ENCODE measurements at places on chromosomes 1 and 21. TPM values are rescaled to one million over a fixed set of nuclear protein-coding genes. Genes with fewer than 3 reads are reported as not detected.

Gene NBPF6
- total RNA-seq: not detected

GRCh38 chr1:224505454-224506093, 71.0 kb upstream of the WDR26 start:
- DNase-seq: no peak

Gene TFF1
- total RNA-seq: 1.1 TPM

GRCh38 chr1:32394890-32395432, 720 bp upstream of the BSDC1 start:
- no peak for DNase-seq

- no peak for DNase-seq
Observed at GRCh38 chr1:22133931-22134324, 9.0 kb downstream of the WNT4 start.

DNA sequence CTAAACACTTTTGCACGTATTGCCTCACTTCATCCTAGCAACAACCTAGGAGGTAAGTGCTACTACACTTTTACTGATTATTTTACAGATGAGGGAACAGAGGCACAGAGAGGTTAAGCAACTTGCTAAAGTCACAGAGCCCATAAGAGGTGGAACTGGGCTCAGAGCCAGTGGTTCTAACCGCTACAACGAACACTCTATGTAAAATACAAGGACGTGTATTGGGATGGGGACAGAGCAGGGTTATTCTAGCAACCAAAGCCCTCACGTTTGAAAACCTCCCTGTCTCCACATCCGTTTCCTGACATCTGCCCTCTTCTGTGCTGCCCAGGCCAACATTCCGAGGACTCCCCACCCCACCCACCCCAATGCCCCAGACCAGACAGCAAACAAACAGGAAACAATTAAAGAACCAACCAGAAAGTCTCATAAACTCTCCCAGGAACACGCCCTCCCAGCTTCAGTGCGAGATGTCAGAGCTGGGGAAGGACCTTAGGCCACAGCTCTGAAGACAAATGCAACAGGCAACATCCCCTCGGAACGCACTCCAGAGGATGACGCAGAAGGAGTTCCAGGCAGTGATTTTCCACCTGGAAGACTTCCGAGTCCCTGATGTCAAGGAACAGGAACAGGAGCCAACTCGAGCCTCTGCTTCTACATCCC, 41.1 kb downstream of the GLIS1 start:
- no peak for DNase-seq

Gene MNDA
- total RNA-seq: not detected

Gene DNAJC6
- total RNA-seq: 2.2 TPM

Gene SH2D1B
- not detected for total RNA-seq

DNA sequence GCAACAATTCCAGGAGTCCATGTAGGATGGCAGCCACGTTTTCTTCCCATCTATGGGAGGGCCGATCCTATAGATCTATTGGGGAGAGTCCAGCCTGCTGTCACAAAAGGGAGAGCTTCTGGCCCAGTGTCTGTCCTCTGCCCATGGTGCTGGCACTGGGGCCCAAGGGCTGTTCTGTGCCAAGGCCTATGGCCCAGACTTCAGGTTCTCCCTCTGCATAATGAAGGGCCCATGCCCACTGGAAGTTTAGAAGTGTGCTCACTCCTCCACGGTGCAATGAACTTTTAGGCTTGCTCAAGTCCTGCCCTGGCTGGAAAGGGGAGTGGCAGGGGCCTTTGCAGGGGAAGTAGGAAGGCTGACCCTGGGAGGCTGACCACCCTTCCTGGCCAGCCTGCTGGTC, 44.1 kb upstream of the ATP2B4 start:
- DNase-seq: no peak

Gene C1QTNF12
- 2.6 TPM for total RNA-seq

- DNase-seq: no peak
Observed at GRCh38 chr1:117260761-117261423, 50.2 kb upstream of the VTCN1 start.

GRCh38 chr1:152165286-152166077, 6.5 kb upstream of the RPTN start:
- no peak for DNase-seq

DNA sequence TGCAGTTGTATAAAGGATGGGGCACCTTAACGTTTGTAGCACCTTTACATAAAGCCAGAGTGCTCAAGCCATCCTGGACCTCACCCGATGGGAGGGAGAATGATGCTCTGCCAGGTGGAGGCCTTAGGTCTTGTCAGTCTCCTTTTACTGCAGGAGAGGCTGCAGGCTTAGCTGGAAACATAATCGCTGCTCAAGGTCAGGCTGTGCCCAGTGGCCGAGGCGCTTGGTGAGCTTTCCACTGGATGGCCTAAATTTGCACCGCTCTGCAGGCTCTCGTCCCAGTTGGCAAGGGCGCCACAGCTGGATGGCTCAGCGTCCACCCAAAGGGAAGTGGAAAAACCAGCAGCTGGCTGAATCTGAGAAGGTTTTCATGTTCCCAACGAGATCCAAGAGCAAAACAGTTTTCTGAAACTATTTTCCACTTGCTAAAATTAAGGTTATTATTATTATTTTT, 438.9 kb downstream of the CAMTA1 start:
- no peak for DNase-seq

Gene LRRC8C
- 34.4 TPM for total RNA-seq
